ENCODE measurements at places on chromosomes 6 and 20.

DNA sequence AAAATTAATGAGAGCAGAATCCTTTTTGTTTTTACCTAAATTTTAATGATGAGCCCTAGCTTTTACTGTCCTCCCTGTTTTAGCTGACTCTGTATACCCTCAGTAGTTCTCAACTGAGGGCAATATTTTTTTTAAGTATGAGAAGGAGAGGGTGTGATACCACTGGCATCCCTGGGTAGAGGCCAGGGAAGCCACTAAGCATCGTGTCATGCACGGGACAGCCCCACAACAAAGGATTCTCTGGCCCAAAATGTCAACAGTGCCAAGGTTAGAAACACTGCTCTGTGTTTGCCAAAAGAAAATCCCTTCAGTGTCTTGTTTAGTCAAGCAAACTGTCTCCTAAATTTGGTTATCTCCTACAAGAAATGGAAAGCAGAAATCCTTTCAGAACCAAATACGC lies 210.4 kb downstream of the KCNQ5 start:
- no peak for DNase-seq

GRCh38 chr20:18633411-18633810 lies 45.6 kb downstream of the DTD1 start:
- DNase-seq = no peak

- DNase-seq = no peak
These were observed 520 bp upstream of the RIPOR3 start for GRCh38 chr20:50691573-50692551.

DNA sequence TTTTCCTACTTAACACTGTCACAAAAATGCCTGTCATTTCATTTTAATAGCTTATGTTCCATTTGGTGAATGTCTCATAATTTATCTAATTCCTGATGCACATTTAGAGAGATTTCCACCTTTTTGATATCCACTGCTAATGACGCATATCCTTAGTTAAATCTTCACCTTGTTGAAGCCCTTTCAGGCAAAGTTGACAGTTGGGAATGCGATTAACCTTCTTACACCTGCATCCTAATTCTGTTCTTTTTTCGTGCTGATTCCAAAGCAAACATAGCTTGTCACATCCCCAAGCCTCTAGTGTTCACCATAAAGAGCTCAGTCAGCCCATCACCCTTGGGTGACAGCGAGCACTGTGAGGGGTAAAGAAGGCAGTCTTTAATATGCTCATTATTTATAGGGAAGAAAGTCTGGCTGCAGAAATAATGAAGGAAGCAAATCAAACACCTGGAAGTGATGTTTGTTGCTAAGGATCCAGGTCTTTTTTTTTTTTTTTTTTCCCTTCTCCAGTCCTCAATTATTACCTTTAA lies 205.6 kb downstream of the DTNBP1 start:
- no peak for DNase-seq

GRCh38 chr6:64520050-64520449 lies 884.4 kb downstream of the PHF3 start:
- DNase-seq = no peak
